NCI-H1417 treated with DMSO at 0.1 percent for 48 hours (cell line): ENCODE measurements at places on chromosomes 1 and 21.

DNA sequence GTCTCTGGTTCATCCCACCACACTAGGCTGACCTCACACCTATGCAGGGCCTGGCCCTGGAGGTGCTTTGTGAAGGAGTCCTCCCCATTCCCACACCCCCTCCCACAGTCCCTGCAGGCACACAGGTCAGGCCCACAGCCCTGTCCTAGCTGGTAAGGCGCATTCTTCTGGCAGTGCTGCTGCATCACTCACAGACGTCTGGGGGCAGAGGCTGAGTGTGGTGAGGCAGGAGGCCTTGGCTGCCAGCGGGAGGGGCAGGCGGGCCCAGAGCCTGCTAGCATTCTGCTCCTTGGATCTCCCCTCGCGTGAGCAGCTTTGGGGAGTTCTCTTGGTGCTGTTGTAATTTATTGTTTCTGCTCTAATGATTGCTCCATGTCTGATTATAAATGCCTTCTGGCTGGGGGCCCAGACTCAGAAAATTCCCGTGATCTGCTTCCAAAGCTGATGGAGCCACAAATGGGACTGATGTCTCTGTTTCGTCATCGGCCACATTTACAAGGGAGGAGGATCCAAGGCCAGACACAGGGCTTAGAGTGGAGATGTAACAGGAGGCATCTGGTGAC lies 62.9 kb downstream of the TRABD2B start:
- DNase-seq = no peak

DNA sequence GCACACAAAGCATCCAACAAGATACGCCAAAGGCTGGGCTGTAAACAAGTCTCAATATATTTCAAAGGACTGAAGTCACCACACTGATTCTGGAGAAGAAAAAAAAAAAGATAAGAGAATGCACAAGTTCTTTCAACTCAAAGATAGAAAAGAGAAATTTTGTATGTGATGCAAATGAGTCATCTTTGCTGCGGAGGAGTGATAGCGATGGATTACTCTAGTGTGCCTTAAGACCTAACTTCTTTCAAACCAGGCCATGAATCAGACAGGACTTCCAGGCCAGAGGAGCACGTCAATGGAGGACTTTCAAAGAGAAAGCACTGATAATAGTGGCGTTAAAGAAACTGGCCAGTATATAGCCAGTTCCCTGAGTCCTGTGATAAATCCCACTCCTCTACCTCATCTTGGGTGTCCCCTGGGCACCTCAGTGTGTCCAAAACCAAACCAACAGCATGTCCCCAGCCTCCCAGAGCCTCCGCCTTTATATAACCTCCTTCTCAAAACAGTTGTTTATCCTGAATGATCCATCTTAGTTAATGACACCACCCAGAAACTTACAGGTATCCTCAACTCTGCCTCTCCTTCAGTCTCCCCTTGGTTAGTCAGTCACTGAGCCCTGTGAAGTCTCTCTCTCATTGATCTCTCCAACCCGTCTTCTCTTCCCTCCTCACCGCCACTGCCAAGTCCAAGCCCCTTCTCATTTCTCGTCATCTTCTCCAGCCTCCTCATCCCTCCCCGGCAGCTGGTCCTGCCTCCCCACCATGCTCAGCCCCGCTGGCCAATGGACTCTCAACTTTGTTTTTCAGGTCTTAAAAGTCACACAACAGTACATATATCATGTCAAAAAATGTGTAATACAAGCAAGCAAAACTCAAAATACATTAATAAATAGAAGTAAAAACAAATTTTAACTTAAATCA lies 47.2 kb upstream of the IFFO2 start:
- DNase-seq = no peak

DNA sequence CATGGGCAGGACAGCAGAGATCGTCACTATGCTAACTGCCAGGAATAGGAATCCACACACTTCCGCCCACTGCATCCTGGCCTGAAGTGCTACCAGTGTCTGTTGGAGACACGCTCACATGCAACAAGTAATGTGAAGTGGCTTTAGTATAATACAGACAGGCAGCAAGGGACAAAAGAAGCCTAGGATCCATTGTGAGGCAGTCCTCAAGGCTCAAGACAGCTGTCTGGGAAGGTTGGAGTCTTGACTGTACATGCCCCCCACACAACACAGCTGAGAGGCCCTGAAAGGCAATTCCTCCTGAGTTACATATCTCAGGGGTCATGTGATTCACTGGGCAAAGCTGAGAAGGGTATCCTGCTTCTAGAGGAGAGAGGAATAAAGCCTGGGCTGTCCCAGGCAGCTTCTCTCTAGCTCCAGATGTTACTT lies 39.9 kb upstream of the CD1D start:
- DNase-seq = no peak

DNA sequence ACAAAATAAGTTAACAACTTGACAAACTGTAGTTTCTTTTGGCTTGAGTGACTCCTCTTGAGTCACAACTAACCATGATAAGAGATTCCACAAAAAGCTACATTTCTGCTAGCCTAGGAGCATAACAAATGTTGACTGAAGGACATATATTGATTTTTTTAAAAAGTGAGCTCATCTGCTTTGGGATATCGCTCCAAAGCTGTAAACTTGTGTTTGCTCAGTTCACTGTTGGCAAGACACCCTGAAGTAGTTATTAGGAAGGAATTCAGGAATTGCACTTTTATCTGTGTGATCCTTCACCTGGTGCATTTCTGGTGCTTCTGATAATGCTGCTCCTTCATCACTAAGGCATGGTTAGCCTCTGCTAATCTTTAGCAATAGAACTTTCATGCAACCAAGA lies 23.7 kb downstream of the RWDD3 start:
- DNase-seq = no peak

GRCh38 chr1:190000365-190000872 lies 477.2 kb downstream of the BRINP3 start:
- no peak for DNase-seq

DNA sequence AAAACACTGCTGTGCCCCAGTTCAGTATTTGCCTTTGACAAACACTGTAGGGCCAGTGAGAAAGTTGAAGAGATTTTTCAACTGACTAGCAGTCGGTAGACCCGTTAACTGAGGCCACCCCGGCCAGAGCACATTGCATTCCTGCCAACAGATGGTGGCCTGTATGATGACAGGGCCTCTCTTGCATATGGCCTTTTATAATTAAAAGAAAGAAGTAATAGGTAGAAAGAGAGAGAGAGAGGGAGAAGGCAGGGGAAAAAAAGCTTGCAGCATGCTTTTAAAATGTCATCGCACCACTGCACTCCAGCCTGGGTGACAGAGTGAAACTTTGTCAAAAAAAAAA lies 4.7 kb upstream of the C1orf174 start:
- DNase-seq = no peak

DNA sequence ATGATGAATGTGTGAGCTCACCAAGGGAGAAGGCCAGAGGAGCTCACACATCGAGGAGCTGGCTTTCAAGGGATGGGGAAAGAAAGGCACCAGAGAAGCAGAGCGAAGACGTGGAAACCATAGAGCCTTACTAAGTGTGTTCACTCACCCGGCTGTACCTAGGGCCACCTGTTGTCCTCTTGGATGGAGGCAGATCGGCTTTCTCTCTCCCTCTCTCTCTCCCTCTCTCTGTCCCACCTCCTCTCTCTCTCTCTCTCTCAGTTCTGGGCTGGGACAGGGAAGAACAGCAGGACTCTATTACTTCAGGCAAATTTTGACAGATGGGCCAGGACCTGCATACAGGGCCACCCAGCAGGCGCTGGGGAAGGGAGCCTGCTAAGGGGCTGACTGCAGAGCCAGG lies 64.8 kb downstream of the HIVEP3 start:
- DNase-seq = no peak

GRCh38 chr1:110125810-110126209 lies 13.6 kb downstream of the UBL4B start:
- no peak for DNase-seq

GRCh38 chr1:234712891-234713305 lies 102.9 kb upstream of the IRF2BP2 start:
- no peak for DNase-seq

DNA sequence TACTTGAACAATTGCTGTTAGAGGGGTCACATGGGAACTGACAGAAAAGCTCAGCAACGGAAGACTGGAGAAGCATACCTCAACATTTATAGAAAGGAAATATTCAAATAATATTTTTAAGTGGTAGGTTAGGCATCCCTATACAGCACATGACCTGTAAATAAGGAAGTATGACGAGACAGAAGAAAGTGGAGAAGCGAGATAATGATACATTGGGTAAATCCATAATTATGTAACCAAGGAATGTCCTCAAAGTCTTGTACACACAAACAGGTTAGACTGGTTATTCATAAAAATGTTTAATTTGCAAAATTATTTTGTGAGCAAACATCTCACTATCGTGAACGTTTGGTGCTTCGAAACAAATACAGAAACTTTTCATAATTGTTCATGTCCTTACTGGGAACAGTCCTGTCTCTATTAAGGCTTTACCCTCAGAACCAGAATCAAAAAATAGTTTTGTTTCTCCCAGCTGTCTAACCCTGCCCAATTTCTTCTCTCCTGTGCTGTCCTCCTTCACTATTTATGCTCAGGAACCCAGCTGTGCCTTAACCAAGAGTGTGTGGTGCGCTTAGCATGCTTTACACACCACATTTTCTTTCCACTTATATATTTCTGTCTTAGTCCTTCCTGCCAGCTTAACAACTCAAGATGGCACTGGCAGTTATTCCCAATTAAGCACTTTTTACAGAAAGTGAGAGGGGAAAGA lies 10.2 kb downstream of the KMO start:
- no peak for DNase-seq

DNA sequence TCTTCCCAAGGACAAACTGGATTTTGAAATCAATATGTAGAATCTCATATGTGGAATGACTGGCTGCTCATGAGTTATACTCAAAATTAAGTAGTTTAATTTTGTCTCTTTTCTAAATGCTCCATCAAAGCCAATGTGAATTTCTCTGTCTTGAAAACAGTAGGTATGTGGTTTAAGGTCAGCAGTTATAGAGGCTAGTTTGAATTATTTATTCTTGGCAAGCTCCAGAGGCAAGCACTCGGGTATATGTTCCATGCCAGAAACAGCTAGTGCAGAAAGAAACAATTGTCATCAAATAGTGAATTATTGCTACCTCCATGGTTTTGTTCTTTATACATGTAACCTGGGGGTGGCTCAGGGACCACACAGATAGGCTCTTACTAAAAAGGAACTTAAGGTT lies 63.5 kb downstream of the LRIG2 start:
- DNase-seq = no peak

GRCh38 chr1:119791377-119791776 lies 19.9 kb downstream of the REG4 start:
- DNase-seq = no peak

DNA sequence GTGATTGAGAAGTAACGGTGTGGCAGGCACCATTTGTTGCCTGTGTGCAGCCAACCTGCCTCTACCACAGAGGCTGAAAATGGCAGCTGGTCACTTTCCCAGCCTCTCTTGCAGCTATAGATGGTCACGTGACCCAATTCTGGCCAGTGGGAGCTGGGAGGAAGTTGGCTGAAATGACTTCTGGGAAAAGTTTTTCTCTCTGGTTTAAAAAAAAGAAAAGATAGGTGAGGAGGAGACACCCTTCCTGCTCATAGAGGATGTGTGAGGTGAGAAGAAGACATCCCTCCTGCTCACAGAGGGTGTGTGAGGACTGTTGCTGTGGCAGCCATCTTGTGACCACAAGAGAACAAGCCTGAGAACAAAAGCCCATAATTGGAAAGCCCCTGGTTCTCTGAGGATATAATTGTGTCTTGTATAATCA lies 122.8 kb downstream of the SYF2 start:
- DNase-seq = no peak

DNA sequence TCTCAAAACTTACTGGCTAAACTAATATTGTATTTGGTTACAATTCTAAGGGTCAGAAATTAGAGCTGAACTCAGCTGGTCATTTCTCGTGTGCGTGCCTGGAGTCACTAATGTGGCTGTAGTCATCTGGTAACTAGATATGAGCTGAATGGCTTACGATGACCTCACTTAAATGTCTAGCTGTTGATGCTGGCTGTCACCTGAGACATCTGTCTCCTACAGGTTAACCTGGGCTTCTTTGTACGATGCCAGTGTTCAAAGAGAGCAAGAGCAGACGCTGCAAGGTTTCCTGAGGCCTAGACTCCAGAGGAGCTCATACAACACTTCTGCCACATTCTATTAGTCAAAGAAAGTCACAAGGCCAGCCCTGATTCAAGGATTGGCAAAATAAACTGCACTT lies 17.1 kb upstream of the ALG6 start:
- no peak for DNase-seq

- DNase-seq = no peak
Measured at GRCh38 chr1:56286956-56287355, 292.4 kb downstream of the PLPP3 start.

- DNase-seq = peak; percentile 82
Measured at GRCh38 chr1:112955773-112956543, at the start of gene SLC16A1. SLC16A1 (minus strand) TSS chr1:112956196; CDS start chr1:112929308, 26,888 bp downstream.

DNA sequence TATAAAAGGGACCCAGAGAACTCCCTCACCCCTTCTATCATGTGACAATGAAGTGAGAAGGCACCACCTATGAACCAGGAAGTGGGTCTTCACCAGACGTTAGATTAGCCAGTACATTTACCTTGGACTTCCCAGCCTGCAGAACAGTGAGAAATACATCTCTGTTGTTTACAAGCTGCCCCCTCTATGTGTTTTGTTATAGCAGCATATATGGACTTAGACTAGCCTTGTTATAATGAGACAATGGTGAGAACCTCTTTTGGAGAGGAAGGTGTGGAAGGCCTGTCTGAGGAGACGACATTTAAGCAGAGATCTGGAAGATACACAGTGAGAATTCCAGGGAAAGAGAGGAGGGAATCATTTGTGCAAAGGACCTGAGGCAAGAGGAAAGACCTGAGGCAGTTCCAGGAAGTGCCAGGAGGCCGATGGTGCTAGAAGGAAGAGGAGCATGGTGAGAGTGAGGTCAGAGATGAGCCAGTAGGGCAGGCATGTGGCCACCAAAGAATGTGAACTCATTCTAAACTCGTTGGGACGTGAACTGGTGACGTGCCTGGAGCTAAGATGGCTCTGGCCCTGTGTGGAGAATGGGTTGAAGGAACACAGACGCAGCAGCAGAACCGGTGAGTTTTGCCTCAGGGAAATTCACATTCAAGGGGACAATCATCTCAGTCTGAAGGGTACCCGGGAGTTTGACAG lies 98.9 kb upstream of the IRF2BP2 start:
- DNase-seq = no peak

- DNase-seq = no peak
Measured at GRCh38 chr1:107604825-107605224, 360.2 kb downstream of the VAV3 start.

DNA sequence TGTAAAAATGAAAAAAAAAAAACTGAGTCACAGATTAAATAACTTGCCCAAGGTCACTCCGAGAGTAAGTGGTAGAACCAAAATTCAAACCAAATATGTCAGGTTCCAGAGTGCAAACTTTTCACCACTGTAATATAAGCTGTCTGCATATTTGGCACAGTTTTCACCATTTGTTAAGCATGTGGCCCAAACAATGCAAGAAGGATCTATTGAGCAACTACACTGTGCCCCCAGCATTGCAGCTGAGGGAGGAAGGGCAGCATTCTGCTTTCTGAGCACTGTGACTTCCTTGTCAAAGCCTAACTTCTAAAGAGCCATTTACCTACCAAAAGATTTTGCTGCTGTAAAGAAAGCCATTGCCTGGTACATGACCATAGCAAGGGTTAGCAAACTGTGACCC lies 133.4 kb downstream of the SYT2 start:
- DNase-seq = no peak

GRCh38 chr1:107244709-107245500 lies 104.1 kb downstream of the NTNG1 start:
- peak; percentile 18 for DNase-seq

GRCh38 chr1:11180342-11180744 lies 8.8 kb upstream of the ANGPTL7 start:
- no peak for DNase-seq
